ENCODE measurements at places on chromosomes 13 and 19. TPM values are rescaled to one million over a fixed set of nuclear protein-coding genes. Genes with fewer than 3 reads are reported as not detected.

DNA sequence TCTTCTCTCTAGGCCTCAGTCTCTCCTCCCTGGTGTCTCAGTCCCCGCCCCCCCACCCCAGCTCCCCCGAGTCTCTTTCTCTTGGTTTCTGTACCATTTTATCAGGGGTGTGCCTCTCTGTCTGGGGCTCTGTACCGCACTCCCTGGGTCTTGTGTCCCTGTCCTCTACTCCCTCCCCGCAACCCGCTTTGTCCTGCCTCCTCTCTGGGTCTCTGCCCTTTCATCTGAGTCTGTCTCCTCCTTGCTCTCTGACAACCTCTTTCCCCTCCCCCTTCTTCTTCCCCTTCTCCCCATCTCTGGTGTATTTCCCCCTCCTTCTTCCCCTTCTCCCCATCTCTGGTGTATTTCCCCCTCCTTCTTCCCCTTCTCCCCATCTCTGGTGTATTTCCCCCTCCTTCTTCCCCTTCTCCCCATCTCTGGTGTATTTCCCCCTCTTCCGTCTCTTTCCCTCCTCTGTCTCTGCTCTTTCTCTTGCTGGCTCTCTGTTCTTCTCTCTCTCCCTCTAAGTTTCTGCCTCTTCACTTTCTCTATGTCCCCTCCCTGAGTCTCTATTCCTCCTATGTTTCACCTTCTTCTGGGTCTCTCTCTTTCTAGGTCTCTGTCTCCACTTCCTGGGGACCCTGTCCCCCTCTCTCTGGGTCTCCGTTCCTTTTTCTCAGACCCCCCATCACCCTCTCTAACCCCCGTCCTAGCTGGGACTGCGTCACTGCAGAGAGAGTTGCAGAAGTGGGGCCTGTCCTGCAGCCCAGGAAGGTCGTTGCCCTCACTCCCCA is 2.2 kb upstream of the KCNC3 start:
- DNase-seq: peak; percentile 64

GRCh38 chr13:32142956-32143375 is 111.4 kb downstream of the FRY start:
- peak; percentile 30 for DNase-seq

- no peak for DNase-seq
Observed at GRCh38 chr13:40002016-40002415, 346.6 kb downstream of the COG6 start.

DNA sequence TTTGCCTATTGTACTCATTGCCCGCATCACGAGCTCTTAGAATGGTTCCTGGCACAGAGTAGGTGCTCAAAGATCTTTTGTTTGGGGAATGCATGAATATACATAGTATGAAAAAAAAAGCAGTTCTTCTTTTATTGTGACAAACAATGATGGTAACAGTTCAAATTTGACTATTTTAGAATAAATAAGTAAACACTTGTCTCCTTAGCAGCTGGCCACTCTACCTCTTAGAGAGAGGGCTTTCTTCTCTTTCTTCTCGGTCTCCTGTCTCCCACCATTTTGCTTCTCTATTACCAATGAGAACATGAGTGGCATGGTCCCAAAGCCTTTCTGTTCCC is 639 bp upstream of the SLAIN1 start:
- DNase-seq: no peak

DNA sequence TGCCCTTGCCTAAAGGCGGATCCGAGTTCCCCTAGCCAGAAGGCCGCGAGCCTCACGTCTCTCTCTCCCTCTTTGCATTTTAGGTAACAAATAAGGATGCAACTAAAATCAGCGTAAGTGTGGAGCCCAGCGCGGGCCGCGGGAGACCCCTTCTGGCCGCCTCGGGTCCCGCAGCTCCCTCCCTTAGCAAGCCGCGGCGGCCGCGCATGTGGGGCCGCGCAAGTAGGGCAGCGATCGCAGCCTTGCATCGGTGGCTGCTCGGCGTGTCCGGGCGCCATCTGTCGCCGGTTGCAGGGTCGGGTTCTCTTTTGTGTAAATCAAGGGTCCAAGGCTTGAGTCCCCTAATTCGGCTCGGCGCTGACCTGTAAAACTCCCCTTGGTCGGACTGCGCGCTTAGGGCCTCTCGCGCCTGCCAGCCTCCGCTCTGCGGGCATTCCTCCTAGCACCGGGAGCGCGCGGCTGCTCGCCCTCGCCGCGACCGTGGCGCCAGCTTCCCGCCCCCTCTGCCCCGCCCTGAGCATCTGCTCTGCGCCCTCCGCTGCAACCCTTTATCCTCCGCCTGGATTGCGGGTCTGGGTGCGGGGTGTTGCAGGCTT is 2.7 kb downstream of the VSTM2B start:
- DNase-seq: peak; percentile 86

DNA sequence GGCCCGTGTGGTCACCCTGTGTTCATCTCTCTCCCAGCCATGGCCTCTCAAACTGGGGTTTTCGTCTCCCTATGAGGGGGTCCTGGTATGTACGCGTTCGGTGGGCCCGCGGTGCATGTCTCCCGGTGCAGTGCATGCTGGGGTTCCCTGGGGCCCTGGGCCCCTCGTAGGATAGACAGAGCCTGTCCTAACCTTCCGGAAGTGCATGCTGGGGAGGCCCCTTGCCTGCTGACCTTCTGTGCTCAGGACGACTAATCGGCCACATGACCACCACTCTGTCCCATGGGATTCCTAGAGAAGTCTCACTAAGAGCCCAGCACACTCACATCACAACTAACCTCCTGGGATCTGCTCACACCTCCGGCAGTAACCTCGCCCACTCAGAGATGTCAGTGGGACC is 4.9 kb upstream of the USE1 start:
- DNase-seq: no peak

- DNase-seq: no peak
Observed at GRCh38 chr13:37381502-37381901, 217.1 kb downstream of the POSTN start.

GRCh38 chr13:30466358-30466714 is 600 bp upstream of the HMGB1 start:
- no peak for DNase-seq

GRCh38 chr19:6890401-6890913 is 3.1 kb downstream of the ADGRE1 start:
- DNase-seq: no peak

DNA sequence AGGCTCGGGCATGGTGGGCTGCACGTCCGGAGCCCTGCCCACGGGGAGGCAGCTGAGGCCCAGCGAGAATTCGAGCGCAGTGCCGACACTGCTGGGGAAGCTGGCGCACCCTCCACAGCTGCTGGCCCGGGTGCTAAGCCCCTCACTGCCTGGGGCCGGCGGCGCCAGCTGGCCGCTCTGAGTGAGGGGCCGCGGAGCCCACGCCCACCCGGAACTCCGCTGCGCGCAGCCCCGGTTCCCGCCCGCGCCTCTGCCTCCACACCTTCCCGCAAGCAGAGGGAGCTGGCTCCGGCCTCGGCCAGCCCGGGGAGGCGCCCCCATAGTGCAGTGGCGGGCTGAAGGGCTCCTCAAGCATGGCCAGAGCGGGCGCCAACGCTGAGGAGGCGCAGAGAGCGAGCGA is 2080.4 kb downstream of the PCDH9 start:
- peak; percentile 25 for DNase-seq

GRCh38 chr19:23049256-23049655 is 46.3 kb upstream of the ZNF728 start:
- no peak for DNase-seq

Gene EPS8L1
- total RNA-seq: 43.8 TPM

Gene LTBP4
- 168 TPM for total RNA-seq

Gene ZIC2
- 376 TPM for total RNA-seq
